CD4-positive, alpha-beta T cell treated with Interleukin-17A for 4 hours (primary cell): ENCODE measurements at places on chromosomes 2 and 18.

- DNase-seq = no peak
Observed at GRCh38 chr18:56579451-56579850, 58.9 kb downstream of the TXNL1 start.

DNA sequence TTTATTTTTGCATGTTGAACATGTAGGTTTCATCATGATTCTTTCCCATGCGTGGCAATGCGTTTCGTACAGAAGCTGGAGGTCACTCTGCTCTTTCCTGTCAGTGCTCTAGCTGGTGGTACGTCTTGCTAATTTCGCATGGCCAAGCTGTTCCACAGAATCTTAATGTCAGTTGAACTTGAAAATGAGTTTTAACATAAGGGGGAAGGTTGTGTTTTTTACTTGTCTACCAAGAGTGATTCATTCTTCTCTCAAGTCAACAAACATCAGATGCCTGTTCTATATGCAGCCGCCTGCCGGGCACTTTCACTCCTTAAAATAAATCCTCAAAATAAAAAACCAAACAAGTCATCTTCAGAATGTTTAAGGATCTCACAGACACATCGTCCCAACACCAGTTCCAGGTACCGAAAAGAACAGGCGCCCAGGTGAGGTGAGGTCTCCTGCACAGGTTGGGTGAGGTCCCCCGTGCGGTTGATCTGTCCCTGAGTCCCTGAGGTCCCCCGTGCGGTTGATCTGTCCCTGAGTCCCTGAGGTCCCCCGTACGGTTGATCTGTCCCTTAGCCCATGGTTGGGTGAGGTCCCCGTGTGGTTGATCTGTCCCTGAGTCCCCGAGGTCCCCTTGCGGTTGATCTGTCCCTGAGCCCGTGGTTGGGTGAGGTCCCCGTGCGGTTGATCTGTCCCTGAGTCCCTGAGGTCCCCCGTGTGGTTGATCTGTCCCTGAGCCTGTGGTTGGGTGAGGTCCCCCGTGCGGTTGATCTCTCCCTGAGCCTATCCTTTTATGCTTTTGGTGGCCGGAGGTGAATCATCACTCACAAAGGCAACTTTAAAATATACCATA is 57.0 kb upstream of the KCNG2 start:
- no peak for DNase-seq

- DNase-seq = no peak
Observed at GRCh38 chr2:38499548-38500282, 103.0 kb downstream of the HNRNPLL start.

- peak; percentile 67 for DNase-seq
Observed at GRCh38 chr2:226649871-226650660, 149.6 kb downstream of the IRS1 start.

DNA sequence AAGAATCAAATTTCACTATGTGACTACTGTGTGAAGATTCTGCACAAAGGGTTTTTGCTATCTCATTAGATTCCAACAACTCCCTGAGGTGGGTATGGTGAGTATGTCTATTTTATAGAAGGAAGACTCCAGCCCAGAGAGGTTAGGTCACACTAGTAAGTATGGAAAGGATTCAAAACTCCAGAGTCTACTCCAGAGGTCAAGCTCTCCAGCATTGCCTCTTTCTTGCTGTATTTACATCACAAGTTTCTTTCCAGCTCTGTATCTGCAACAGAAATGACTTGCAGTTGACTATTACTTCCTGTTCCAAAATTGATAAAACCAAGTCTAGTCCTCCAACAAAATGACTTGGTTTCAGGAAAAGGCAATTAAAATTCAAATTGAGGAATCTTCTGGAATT is 2.1 kb downstream of the COL4A4 start:
- DNase-seq = no peak

GRCh38 chr2:11250400-11251196 is 93.8 kb downstream of the ROCK2 start:
- no peak for DNase-seq

DNA sequence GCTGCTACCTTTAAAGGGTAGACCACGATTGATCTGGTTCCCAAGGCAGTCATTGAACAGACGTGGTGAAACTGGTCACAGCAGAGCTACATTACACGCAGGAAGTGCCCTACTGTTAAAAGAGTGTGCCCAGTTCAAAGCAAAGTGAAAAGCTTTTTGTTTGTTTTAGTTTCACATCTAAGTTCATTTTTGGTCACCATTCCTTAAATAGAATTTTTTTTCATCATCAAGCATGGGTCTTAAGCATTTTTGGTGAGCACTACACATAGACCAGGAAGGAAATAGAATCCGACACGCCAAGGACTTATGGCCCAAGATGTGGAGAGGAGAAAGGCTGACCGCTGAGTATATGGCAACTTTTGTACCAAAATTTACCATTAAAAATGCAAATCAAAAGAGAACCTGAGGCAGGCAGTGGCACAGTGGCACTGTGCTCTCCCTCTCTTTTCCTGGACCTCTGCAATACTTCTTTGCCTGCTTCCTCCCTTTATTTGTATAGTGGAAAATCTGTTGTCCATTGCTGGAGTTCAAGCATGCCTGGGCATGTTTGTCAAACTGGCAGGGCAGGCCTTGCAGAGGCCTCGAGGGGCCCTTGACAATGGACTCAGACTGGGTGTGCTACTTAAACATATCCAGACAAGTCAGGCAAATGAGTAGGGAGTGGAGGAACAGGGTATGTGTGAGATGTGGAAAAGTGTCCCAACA is 42.6 kb upstream of the HNRNPA3 start:
- DNase-seq = no peak

DNA sequence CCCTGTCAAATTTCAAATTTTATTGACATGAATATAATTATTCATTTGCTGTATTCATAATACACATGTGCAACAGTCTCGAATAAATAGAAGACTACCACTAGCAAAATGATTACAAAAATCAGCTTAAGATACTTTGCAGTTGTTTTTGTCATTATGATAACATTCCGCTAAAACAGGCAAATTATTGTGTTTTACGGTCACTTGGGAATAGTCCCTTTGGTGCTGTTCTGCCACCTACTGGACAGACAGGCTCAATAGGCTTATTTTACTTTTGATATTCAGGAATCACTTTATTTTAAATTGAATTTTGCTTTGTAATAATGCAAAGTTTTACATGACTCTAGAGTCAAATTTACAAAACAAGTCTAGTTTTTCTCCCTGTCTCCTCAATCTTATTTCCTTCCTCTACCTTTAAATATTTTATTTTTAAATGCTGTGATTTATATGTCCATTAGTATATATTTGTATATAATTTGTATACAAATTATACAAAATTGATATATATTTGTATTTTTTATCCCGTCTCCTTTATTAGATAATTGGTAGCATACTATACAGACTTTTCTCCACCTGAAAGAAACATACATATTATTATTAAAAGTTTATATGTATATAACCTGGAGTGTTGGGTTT is 456.3 kb downstream of the DLGAP1 start:
- DNase-seq = no peak

DNA sequence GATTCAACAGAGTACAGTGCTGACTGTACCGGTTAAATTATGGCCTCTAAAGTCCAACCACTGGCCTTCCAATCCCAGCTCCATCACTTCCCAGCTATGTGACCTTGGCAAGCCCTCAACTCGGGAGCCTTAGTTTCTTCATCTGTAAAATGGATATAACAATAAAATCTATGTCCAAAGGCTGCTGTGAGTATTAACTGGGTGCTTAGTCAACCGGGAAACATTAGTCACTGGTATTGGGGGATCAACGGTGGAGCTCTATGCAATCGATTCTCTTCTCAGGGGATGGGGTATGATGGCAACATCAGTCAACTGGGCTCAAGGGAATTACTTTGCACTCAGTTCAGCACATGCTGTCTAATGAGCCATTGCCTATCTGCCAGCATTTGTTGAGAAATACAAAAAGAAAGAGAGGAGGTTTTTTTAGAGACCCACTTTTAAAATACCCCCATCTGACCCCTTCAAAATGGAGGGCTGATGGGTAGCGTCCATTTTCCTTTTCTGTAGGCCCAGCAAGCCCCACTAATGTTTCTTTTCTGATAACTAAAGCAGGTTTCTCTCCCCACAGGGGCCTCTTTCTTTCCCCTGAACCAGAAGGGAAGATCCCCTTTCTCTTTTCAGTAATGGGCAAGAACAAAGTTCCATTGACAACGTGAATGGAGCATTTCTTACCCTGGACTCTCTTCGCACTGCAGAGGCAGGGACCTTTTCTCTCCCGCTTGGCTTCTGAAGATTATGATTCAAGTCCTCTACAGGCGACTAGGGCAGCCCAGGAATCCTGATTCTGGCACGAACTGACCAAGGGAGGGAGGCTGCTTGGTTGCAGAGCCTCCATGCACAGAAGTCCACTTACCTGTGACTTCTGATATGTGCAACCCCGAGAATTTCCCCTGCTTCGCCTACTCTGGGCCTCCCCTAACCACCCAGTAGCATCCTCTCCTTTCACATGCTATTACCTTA is 8.7 kb upstream of the AGFG1 start:
- DNase-seq = no peak

DNA sequence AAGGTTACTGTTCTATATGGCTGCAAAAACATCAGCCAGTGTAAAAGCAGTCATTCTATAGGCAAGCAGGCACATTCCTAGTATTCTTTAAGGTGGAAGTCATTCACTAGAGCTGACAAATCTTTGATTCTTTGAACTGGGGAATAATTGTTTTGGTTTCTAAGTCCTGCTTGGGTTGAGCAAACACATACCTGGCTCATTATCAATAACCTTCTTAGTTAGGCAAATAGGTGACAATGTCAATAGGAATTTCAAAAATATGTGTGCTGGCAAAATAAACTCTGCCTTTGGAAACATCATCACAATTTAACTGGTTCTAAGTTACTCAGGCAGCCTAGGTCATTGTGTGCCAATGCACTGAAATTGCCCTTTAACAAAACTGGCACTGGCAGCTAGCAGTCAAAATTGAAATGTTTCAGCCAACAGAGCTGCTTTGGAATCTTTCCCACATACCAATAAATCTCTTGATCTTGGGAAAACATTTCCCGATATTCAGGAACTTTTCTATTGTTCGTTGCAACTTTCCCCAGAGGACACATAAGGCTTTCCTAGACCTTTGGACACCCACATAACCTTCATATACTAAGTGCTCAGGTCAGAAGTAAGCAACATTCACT is 402.0 kb upstream of the MMADHC start:
- no peak for DNase-seq

DNA sequence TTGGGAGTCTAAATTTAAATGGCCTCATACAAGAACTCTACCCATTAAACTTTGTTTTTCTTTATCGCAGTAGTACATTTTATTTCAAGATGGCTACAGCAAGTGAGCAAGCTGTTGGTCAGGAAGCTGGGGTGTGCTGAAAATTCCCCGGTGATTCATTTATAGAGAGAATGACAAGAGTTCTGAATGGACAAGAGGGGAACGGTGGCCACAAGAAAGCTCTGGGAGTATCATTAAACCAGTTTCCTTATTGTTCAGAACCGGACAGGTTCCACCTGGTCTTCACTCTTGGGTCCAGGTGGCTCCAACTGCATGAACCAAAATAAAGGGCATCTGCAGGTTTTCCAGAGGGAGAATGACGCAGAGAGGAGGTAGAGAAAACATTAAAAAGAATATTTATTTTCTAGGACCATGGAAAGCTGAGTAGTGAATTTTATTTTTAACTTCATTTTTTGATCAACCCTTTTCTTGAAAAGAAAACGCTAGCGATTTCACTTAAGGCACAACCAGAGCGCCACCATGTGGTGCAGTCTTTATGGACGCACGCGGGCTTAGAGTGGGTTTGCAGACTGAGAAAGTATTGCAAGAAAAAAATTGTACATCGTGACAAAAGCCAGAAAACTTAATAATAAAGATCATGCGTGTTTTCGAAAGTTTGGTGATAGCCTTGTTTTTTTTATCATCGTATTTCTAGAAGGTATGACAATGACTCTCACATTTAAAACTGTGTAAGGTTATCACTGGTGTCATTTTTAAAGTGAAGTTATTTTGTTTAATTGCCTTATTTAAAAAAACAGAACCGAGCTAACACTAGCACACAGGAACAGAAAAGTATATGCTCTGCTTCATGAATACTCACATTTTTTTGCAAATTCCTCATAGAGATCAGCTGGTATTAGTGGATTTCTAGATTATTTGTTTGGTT is 97.9 kb upstream of the NOL4 start:
- no peak for DNase-seq

DNA sequence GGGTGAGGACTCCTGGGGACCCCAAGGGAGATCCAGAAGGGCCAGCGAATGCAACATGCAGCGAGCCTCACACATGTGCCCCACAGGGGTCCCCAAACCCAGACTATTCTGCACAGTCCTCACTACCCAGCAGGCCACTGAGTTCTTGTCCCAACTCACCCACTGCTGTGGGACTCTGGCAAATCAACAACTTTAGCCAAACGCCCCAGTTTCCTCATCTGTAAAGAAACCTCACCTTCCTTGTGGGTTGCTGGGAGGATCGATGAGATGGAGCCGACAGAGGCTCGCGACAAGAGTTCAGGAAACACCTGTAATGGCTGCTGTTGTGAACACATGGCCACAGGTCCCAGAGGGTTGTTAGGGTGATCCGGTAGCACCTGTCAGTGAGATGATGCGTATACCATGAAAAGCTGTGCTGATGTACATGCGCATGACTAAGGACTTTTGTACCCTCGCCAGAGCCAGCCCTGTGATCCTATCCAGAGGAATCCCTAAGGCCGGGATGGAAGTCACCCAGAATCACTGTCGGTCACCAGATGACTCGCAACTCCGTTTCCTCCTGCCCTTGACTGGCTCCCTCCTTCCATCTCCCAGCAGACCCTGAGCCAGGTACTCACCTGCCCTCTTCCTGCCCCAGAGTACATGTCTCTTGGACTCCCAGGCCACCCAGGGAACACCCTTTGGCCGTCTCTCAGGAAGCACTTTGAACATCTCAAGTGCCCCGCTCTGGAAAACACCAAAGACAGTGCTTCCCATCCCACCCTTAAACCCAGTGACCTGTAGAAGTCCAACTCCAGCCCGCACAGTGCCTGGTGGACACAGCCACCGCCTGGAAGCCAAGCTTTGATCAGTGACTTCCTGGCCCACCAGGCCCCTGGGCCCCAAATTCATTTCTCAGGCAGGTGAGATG is 103.3 kb upstream of the ID2 start:
- no peak for DNase-seq

- DNase-seq = no peak
Observed at GRCh38 chr2:207504513-207505170, 25.1 kb upstream of the CREB1 start.

DNA sequence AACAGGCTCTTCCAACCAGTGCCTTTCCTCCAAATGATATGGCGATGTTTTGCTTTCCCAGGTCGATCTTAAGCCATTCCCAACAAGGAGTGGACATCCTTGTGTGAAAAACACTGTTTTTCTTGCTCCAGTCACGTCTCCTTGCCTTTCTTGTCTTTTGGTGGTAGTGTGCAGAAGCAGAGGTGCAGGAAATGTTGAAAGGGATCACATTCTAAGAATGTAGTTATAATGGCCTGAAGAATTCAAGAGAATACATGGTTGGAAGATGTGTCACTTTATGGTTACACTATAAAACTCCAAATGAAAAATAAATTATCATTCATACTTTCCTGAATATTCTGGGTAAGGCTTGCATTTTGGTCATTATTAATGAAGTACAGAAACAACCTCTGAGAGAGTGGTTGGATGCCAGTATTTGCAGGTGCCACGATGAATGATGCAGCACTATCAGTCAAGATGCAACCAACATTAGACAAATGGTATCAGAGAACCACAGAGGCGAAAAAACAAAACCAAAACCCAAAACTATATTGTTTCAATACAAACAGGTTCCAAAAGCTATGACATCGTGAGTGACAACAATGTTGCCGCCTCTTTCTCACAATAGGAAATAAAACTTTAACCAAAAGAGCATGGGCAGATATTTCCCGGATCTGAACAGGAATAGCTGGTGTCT is 27.5 kb upstream of the POLE4 start:
- DNase-seq = no peak
